Right cardiac atrium (tissue), 5 donors: ENCODE measurements at places on chromosomes 13 and 19.
A peak's percentile ranks its signal among the peaks of the same experiment; 100 is the strongest.

GRCh38 chr13:30429235-30429634, 6.9 kb downstream of the UBE2L5 start:
- DNase-seq: no peak

DNA sequence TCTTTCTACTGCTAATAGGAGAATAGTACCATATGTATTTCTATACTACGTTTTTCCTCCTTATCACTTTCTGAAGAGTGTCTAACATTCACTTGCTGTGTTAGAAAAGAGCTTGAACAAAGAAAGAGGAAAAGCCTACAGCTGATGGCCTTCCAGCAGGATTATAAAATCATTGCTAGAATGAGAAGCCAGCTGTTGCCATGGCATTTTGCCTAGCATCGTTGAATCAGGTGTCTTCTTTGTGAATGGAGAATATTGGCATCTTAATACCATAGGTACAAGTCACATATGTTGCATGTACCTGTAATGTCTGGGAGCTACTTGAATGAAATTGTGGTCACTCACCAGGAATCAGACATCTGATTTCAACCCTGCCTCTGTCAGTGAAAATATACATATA, 1174.9 kb downstream of the PCDH17 start:
- no peak for DNase-seq

DNA sequence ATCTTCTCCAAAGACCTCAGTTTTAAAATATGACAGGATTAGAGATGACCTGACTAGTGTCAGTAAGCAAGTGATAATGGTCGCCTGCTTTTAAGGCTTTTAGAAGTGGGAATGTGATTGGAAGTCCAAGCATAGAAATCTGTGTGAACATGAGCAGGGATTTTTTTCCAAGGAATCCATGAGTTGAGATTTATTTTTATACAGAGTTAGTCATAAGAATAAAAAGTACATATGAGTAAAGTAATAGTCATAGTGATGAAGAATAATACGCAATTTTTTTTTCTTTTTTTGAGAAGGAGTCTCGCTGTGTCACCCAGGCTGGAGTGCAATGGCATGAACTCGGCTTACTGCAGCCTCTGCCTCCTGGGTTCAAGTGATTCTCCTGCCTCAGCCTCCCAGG, 1.6 kb downstream of the ZNF546 start:
- no peak for DNase-seq

DNA sequence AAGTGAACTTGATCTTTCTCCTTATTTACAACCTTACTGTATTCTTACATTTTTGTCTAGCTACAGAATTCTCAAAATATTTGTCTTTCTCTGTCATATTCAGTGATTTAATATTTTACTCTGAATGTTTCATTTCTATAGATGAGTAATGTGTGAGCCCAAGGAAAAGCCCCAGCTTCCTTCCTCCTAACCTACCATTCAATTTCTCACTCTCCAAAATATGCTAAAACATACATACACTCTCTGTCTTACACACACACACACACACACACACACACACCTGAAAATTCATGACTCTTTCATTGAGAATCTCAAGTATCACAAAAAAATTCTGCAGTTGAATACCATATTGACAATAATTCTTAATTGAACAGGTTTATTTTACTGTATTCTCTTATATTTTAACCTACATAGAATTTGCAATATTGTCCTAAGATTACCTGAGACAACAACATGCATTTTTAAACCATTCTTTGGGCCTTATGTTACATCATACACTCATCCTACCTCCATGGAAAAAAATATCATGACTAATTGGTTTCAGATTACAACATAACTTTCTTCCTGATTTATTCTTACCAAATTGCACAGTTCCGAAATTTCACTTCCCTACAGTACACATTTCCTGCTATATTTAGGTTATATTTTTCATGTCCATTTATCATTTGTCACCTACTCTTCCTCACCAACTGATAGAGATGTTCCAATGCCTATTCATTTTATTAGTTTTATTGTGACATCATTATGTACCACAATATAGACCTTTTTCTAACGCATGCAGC, 1965.6 kb upstream of the PCDH20 start:
- DNase-seq: no peak

GRCh38 chr13:26557393-26558073, at the start of gene WASF3:
Gene WASF3, plus strand, starts transcription at chr13:26557683. Its CDS starts 84,588 bp downstream, at chr13:26642271.
- peak; percentile 97 for DNase-seq

- DNase-seq: no peak
These were observed 12.5 kb downstream of the FZR1 start for GRCh38 chr19:3518659-3519058.

GRCh38 chr19:44817725-44818465, 9.0 kb downstream of the BCAM start:
- no peak for DNase-seq
